ENCODE measurements at places on chromosomes 7 and 10.

DNA sequence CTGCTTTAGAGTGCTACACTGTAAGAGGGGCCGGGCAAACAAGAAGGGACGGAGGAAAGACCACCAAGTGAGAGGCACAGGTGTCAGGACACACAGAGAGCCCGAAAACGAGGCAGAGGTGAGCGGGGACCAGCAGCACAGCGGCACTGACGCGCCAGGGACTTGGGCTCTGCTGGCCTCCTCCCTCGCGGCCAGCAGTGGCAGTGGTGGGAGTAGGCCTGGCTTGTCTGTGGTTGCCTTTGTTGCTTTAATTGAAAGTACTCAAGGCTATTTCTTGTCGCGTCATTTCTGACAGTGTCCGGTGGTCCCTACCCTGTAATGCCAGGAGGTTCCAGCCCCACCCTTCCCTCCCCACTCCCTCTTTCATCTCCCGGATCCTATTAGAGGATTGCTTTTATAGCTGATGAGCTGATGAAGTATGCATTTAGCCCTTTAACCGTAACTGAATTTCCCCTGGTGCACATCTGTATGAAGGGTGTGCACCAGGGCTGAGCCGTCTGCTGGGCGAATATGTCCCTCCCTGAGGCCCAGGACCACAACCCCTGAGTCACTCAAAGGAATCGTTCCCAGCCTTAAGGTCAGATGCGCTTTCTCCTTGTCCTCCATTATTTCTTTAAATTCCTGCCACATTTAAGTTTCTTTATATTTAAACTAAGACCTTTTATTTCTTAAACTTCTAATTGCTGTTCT, 39.5 kb upstream of the FAM20C start:
- DNase-seq, result no peak

GRCh38 chr10:48287417-48288391, 13.2 kb upstream of the FRMPD2 start:
- DNase-seq, result no peak

DNA sequence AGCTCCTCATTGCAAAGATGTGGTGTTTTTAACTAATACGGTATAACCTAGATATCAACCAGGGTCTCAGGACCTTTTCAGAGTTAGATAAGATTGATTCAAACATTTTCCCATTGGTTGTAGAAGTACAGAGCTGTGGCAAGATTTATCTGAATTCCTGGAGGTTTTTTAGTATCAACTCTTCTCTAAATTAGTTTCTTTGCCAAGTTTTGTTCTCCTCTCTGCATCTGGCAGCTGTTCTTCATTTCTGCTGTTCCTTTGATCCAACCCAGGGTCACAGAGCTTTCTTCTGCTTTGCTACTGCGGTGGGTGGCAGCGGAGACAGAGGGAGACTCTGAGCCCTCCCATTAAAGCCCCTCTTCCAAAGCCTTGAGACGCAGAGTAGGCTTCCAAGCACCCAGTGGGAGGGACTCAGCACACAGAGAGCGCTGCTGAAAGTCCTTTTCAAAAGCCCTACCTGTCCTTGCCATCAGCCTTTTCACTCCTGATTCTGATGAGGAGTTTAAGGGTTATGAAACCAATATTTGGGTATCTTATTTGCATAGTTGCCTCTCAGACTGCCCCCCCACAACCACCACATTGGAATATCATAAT, 146.3 kb upstream of the EEPD1 start:
- no peak for DNase-seq

- no peak for DNase-seq
Measured at GRCh38 chr10:130884456-130884855, 427.1 kb downstream of the TCERG1L start.

- no peak for DNase-seq
Measured at GRCh38 chr7:24963218-24963617, 16.8 kb downstream of the OSBPL3 start.

GRCh38 chr7:2090526-2091520, 141.9 kb downstream of the MAD1L1 start:
- DNase-seq, result no peak
